Smooth muscle cell of bladder (primary cell): ENCODE measurements at places on chromosomes 3 and 15. TPM values are rescaled to one million over a fixed set of nuclear protein-coding genes. Genes with fewer than 3 reads are reported as not detected.

SEMA3G gene
- under 0.01 TPM in 2 replicates for total RNA-seq

GOLGA8Q gene
- total RNA-seq: 1.3 and 3.6 TPM in 2 replicates

STAB1 gene
- total RNA-seq: 0.57 and 4.5 TPM in 2 replicates

DPH6 gene
- total RNA-seq: 8.7 and 19.1 TPM in 2 replicates

MESP1 gene
- 0.09 and 0.28 TPM in 2 replicates for total RNA-seq

TAMM41 gene
- 3.4 and 5.0 TPM in 2 replicates for total RNA-seq

TGFBR2 gene
- 99.6 and 179 TPM in 2 replicates for total RNA-seq

AHSG gene
- not detected in 2 replicates for total RNA-seq

RABL3 gene
- 12.1 and 18.8 TPM in 2 replicates for total RNA-seq

C3orf62 gene
- total RNA-seq: 0.85 and 1.7 TPM in 2 replicates

PAQR5 gene
- total RNA-seq: 9.6 and 21.9 TPM in 2 replicates

CTXND1 gene
- total RNA-seq: under 0.01 TPM in 1 of 2 replicates, not detected in the other

AP3B2 gene
- 0.28 and 0.43 TPM in 2 replicates for total RNA-seq

C3orf85 gene
- total RNA-seq: not detected in 2 replicates

SSUH2 gene
- total RNA-seq: under 0.01 TPM in 1 of 2 replicates, not detected in the other

ESYT3 gene
- 0.28 and 0.83 TPM in 2 replicates for total RNA-seq

TGM4 gene
- not detected in 2 replicates for total RNA-seq

ALS2CL gene
- 0.85 and 1.2 TPM in 2 replicates for total RNA-seq

AADACL2 gene
- not detected in 2 replicates for total RNA-seq

TRIM59 gene
- 15.5 and 15.6 TPM in 2 replicates for total RNA-seq

GOLGA6L25 gene
- total RNA-seq: not detected in 2 replicates

CHRD gene
- total RNA-seq: 1.4 and 1.9 TPM in 2 replicates

CEMIP gene
- total RNA-seq: 466 and 586 TPM in 2 replicates

VILL gene
- 4.7 and 6.7 TPM in 2 replicates for total RNA-seq

CCDC191 gene
- total RNA-seq: 1.8 and 2.0 TPM in 2 replicates

CAPN3 gene
- 1.6 and 1.7 TPM in 2 replicates for total RNA-seq

ARGFX gene
- total RNA-seq: not detected in 2 replicates

LRRIQ4 gene
- not detected in 2 replicates for total RNA-seq

SLC24A5 gene
- total RNA-seq: not detected in 2 replicates

DNASE1L3 gene
- 0.18 TPM in 1 of 2 replicates, not detected in the other for total RNA-seq

GHSR gene
- total RNA-seq: not detected in 2 replicates

MFSD1 gene
- 99.7 and 130 TPM in 2 replicates for total RNA-seq

DUOXA2 gene
- not detected in 2 replicates for total RNA-seq

TM4SF4 gene
- not detected in 2 replicates for total RNA-seq

LIPC gene
- 1.3 and 2.1 TPM in 2 replicates for total RNA-seq

CD96 gene
- total RNA-seq: under 0.01 and 0.09 TPM in 2 replicates
